HL-60 (cell line): ENCODE measurements at places on chromosomes 1 and 21.

GRCh38 chr1:54160351-54160750, 7.6 kb upstream of the CDCP2 start:
- DNase-seq, result no peak

GRCh38 chr21:42864815-42865775, 14.2 kb downstream of the WDR4 start:
- no peak for DNase-seq

DNA sequence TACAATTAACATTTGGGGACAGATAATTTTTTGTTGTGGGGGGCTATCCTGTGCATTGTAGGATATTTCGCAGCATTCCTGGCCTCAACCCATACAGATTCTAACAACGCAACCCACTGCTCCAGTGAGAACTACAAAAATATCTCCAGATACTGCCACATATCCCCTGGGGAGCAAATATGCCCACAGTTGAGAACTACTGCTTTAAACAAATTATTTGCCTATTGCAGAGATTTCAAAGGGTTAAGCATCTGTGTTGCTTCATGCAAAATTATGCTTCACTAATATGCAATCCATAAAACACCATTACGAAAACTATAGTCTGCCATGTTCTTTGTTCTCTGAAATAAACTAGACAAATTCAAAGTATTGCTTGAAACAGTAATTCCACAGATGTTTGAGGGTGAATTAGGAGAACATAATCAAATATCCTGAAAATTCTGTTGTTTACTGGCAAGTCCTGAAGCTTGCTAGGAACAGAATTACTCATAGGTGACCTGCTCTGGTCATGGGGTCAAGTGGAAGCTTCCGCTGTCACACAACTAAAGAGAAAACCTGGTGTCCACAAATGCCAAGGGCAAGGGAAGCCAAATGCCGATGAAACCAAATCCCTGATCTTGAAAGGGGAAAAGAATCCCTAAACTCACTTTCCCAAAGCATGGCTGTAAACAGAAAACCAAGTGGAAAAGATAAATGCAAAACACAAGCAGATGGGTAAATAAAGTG, 149.4 kb downstream of the RERE start:
- no peak for DNase-seq

- no peak for DNase-seq
Measured at GRCh38 chr1:93595266-93595665, 86.4 kb downstream of the BCAR3 start.

GRCh38 chr1:185608177-185608576, 126.0 kb upstream of the HMCN1 start:
- no peak for DNase-seq

GRCh38 chr1:117124661-117125060, 3.1 kb upstream of the TRIM45 start:
- no peak for DNase-seq

- DNase-seq, result no peak
Measured at GRCh38 chr1:219027146-219027673, 146.5 kb upstream of the LYPLAL1 start.

DNA sequence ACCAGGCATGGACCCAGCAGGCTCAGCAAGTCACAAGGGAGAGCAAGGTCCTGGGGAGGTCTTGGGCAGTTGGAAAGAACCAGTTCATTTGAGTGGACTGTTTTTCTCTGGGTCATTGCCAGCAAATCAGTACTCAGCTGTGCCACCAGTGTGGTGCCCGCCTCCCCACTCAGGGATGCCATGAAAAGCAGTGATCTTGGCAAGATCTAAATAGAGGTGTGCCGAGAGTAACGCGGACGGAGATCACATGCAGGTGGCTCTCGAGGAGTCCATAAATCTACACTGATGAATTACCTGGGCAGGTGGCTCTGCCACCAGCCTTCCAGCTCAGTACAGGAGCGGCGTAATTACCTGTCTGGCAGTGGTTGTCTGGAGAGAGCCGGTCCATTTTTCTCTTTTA, 642.2 kb downstream of the PTPRU start:
- no peak for DNase-seq

- DNase-seq, result no peak
Measured at GRCh38 chr1:201167041-201167991, 13.0 kb upstream of the TMEM9 start.

DNA sequence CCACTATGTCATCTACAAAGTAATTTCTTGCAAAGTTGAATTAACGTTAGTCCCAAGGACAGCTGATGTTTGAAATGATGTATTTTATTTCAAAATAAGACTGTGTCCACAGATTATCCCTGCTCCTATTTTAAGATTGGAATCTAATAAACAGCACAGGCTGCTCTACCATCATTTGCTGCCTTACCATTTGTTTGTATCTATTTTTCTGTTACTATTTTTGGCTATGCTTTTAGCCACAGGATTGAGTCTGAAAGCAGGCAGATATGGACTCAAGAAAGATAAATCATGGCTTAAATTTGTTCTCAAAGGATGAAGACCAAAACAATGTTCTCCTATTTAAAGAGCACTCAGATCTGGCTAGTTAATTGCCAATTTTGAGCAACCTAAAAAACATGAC, 105.3 kb downstream of the RGS2 start:
- DNase-seq, result no peak

GRCh38 chr1:173409613-173410012, 67.5 kb upstream of the PRDX6 start:
- DNase-seq, result peak; percentile 88

GRCh38 chr1:183871601-183872000, 66.7 kb downstream of the RGL1 start:
- DNase-seq, result no peak

DNA sequence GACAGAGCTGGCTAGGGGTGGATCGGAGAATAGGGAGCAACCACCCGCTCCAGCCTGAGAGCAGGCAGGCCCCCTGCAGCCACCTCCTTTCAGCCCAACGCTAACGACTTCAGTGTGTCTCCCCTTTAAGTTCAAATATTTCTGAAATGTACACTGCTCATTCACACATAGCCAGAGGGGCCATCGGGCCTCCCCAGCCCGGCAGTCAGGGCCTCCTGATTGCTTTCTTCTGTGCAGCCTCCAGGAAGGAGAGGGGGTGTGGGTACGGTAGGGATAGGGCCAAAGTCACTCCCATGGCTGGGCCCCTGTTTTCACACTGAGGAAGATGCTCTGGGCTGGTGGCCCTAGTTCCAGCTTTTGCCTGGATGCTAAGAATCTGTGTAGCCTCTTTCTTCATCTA, 64.8 kb downstream of the EPHB2 start:
- DNase-seq, result no peak

DNA sequence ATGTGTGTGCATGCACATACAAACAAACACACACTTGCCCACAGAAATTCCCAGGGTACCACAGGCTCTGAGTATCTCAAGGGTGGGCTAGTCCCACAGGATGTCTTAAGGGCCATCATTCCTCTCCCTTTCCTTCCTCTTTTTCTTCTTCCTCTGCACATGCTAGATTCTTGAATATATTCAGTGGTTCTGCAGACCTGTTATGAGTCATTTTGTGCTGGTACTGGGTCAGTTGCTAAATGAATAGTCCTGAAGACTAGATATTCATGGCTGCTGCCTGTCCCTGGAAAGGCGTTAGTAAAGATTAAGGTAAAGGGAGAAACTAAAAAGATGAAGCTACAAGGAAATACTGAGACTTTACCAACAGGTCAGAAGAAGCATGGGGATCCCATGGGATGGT, 256.7 kb upstream of the KIAA0040 start:
- no peak for DNase-seq

GRCh38 chr1:169491845-169492281, 6.1 kb upstream of the SLC19A2 start:
- no peak for DNase-seq

- no peak for DNase-seq
Measured at GRCh38 chr1:65372557-65372956, 47.9 kb upstream of the LEPR start.

- no peak for DNase-seq
Measured at GRCh38 chr1:78715181-78715661, 65.6 kb downstream of the IFI44 start.

GRCh38 chr1:108503062-108503733, 53.1 kb downstream of the NBPF6 start:
- DNase-seq, result no peak

- no peak for DNase-seq
Measured at GRCh38 chr21:44306936-44307704, 7.3 kb downstream of the PFKL start.

DNA sequence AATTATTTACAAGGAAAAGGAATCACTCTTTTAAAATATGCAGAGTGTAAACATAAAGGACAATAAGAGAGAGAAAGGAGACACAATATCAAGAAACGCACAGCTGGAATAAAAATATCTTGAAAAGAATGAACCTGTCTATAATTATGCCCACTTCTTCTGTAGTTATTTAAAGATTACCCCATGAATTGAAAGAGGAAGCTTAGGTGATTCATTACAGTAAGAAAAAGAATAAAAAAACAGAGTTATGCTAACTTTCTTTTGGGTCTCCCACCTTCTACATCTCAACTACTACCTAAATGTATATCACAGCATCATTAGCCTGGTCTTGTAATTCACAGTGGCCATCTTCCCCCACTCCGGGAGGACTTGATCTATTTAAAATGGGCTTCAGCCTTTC, 182.1 kb downstream of the MRPL39 start:
- no peak for DNase-seq

- DNase-seq, result no peak
Measured at GRCh38 chr21:33278721-33279120, 12.6 kb downstream of the IL10RB start.

DNA sequence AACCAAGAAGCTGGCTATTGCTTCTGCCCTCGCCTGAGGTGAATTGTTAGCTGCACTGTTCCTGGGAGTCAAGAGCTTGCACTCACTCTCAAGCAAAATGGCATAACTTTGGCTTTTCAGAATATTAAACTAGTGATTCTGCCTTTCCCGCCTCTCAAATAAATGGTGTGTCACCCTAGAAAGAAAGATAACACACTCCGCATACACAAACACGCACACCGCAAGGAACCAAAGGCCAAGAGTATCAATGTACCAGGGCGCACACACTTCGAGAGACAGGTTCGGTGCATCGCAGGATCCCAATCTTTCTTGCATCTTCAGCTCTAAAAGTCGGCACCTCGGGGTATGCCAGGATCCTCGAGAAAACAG, 470 bp upstream of the RTCA start:
- DNase-seq, result peak; percentile 18

- peak; percentile 77 for DNase-seq
Measured at GRCh38 chr1:91500756-91501522, at the start of gene CDC7. CDC7 (plus strand) TSS chr1:91500851; CDS start chr1:91501717, 866 bp downstream.

DNA sequence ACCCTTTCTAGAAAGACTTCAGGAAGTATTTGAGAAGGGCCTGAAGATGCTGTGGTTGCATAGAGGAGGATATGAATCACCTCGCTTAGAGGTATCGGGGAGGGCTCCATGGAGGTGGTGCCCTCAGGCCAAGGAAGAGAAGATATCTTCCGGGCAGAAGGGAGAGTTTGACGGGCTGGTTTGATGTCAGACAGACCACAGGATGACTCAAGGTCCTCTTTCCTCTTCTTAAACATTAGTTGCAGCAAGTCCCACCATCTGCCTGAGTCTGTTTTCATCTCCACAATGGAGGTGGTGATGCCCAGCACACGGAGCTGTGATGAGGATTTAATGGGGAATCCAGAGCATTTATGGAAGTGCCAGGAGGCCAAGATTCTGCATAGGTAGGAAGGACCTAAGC, 25.1 kb upstream of the RUNX3 start:
- peak; percentile 77 for DNase-seq

DNA sequence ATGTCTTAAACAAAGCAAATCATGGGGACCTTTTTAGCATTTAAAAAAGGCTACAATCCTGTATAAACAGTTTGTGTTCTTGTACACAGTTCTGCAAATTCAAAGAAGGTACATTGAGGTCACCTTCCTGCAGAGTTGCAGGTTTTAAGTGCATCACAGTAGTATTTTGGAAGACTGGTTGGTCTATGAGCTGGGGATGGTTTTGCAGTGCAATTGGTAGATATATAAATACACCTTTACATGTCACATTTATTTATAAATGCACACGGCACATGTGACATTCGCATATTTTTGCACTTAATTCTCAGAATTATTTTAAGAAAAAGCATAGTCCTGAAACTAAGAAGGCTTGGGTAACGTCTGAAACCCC, 599 bp upstream of the ITPKB start:
- DNase-seq, result no peak

- no peak for DNase-seq
Measured at GRCh38 chr1:200985481-200985880, 38.0 kb downstream of the KIF21B start.

GRCh38 chr1:109158433-109158832, 44.5 kb downstream of the ELAPOR1 start:
- no peak for DNase-seq

DNA sequence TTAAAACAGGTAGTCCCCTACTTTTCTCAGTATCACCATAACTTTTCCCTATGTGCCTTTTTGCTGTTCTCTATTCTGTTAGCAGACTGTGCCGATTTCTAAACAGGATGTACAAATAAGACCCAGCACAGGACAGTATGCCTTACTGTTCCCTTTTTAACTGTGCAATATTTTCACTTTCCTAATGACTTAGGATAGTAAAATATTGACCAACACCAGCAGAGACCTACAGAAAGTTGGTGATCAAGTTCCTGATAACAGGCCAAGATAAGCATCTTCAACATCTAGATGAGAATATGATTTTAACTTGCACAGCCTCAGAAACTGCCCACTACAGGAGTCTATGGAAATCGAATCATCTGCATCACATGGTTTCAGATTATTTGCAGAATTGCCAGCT, 42.0 kb downstream of the ADSS2 start:
- peak; percentile 26 for DNase-seq

DNA sequence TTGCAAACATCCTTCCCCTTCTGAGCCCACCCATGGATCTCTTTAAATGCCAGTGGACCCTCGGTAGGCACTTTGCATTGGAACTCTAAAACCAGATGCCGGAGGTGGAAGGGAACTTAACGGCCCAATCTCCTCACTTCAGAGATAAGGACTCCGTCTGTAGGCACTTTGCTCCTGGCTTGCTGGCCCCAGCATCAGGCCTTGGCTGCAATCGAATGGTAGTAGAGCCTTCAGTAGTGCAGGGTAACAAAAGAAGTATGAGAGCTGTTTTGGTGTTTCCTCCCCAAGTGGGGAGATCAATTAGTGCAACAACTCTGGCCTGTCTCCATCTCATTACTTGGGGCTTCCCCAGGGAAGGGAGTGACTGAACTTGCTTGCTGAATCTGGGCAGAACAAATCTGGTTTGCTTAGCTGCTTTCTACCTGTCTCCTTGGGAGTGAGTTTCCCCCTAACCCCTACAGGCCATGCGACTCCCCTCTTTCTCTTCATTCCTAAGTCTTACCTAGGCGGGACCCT, 70.8 kb downstream of the TENT5C start:
- no peak for DNase-seq

DNA sequence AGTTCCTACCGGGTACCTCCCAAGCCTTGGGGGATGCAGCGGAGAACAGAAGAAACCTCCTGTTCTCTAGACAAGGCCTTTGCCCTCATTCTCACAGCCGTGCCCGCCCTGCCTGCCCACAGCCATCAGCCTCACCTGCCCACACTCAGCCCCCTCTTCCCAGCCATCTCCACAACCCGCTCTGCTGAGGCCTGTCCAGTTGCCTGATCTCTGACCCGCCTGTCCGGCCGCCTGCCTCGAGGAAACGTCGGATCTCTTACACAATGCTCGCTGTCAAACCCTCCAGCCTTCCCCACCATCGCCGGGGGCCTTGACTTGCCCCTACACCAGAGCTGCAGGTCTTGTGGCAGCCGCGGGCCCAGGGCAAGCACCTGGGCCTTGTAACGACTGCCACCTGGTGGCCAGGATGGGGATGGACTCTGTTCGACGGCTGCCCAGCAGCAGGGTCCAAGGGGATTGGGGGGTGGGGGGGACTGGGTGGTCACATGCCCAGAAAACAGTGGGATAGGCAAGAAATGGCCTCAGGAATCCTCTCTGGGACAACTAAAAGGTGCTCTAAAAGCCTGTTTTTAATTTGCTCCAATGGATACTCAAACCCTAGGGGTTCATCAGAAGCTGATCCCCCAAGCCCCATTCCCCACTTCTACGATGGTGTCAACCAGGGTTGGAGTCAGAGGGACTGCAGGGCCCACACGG, 31.0 kb downstream of the SLC45A1 start:
- peak; percentile 38 for DNase-seq
